Mesenteric fat pad (tissue), 1 donor: ENCODE measurements at places on chromosomes 1 and 21. TPM values are rescaled to one million over a fixed set of nuclear protein-coding genes. Genes with fewer than 3 reads are reported as not detected.

GRCh38 chr1:221290669-221291068 is 411.4 kb downstream of the HLX start:
- DNase-seq: no peak

DNA sequence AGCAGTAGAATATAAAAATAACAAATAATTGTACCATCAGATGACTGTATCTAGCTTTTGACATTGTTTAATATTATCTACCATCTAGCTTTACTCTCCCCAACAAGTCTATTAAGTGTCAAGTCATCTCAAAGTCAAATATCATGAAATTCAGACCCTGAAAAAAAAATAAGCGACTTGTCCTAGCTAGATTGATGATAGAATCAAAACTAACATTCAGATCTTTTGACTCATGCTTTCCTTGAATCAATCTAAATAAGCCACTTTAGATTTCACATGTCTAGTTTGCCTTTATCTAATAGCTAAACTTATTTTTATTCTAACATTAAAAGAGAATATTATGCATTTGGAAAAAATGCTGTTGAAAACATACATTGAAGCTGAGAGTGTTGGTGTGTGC is 35.4 kb downstream of the CRB1 start:
- no peak for DNase-seq

Gene OR1C1
- total RNA-seq: not detected

- DNase-seq: peak; percentile 97
These were observed 1.0 kb upstream of the S100A2 start for GRCh38 chr1:153566414-153567371.

- no peak for DNase-seq
These were observed 52.4 kb downstream of the PHC2 start for GRCh38 chr1:33378524-33378923.

Gene OLFM3
- not detected for total RNA-seq

GRCh38 chr1:147635342-147635741 is 35.0 kb downstream of the ACP6 start:
- DNase-seq: no peak

Gene GSTM1
- total RNA-seq: not detected

Gene SH3GLB1
- total RNA-seq: 228 TPM

- no peak for DNase-seq
These were observed 108.6 kb downstream of the PBX1 start for GRCh38 chr1:164667600-164667999.

DNA sequence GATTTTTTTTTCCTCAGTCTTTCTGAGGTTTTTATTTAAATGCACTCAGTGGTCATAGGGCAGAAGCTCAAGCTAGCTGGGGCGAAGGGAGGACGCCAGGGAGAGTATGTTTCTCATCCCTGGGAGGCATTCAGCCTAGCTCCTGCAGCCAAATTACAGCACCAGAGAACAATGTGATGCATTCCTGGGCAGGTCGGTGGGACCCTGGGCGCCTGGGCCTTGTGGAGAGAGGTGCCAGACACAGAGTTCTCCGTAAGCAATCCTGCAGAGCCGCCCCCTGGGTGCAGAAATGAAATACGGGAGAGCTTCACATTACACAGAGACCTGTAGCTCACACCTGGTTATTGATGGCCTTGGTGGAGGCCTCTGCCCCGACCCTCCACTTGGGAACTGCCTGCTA is 15.5 kb downstream of the WNT2B start:
- DNase-seq: no peak

Gene FCAMR
- not detected for total RNA-seq
